ENCODE measurements at places on chromosomes 4 and X.

- no peak for DNase-seq
Observed at GRCh38 chr4:177952723-177953122, 510.5 kb upstream of the AGA start.

DNA sequence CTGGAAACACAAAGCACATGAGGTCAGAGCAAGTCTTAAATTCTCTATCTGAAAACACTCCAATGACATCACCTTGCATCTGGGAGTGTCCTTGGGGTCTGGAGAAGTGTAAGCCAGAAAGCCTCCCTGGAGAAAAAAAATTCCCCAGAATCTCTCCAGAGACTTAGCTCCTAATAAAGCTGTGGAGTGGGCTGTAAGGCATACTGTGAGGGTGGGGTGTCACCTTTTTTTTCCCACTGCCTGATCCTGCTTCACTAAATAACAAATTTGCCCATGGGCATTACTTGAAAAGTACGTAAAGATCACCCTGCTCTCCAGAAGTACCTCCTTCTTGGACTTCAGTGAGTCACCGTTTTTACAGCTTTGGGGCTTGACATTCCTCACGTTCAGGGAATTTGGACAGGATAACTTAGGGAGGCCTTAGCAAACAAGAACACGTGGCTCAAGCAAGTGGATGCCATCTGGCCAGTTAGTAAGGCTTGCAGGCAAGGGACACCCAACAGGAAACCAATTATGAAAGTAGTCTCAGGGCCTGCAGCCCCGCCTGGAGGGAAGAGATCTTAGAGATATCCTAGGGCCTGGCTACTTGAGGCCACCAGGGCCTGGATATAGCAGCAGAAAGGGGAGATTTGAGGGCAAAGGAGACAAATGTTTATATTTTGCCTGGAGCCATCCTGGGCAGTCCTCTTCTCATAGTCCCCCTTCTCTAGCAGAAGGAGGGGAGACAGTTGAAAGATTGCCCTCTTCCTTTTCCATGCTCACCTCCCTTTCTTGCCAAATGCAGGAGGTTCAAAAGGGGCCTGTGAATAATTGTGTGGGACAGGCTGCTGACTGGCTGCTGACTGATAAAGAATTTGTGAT, 60.1 kb upstream of the PLAC1 start:
- no peak for DNase-seq

DNA sequence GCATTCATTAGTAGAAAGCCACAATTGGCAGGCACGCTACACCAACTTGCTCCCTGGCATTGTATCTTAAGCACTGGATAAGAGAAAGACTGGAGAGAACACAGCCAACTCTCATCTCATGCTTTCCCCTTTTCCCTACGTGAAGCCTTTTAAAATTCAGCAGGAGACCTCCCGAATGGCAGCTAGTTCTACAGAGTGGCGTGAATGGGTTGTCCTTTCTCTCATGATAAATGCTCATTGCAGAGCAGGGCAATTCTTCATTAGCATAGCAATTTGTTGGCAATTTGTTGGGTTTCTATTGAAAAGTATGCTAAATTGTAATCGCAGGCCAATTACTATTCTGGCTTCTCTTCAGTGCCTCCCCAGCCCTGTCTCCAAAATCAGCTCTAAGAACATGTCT, 48.0 kb downstream of the SEPTIN11 start:
- no peak for DNase-seq

DNA sequence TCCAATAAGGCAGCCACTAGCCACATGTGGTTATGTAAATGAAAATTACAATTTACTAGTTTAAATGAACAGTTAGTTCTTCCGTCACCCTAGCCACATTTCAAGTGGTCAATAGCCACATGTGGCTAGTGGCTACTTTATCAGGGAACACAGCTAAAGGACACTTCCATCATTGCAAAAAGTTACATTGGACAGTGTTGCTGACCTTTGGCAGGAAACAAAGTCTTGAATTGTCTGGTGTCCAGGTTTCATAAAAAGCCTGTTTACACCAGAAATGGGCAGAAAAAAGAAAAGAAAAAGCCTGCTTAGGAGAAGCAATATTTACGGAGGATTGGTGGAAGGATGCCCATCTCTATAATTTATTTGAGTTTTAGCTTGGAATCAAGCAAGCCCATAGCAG, 38.6 kb downstream of the RWDD4 start:
- DNase-seq, result no peak

- peak; percentile 62 for DNase-seq
Observed at GRCh38 chr4:158209825-158210807, at the start of gene TMEM144. TSS of gene TMEM144 (plus strand) at chr4:158210486. CDS start at chr4:158212668, 2,182 bp downstream.

DNA sequence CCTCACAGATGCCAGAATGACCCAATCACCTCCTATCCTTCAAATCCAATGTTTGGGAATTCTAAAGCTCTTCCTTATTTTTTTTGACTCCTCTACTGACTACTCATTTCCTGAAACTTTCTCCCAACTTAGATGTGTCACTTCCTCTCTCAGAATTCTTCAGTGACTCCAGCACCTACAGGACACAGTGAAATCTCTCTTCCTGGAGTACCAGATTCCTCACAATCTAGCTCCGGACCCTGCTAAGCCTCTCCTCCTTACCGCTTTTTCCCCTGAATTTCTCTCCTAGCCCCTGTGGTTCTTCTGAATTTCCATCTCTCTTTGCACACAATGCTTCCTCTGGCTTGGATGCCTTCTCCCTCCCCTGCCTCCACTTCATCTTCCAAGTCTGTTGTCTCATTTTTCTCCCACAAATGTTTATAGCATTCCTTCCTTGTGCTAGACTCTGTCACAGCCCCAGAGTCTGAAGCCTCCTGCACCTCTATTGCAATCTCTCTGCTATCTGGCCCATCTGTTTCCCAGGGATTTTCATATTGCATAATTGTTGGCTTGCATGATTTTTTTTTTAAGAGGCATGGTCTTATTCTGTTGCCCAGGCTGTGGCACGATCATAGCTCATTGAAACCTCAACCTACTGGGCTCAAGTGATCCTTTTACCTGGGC, 80.1 kb downstream of the ANAPC4 start:
- no peak for DNase-seq

DNA sequence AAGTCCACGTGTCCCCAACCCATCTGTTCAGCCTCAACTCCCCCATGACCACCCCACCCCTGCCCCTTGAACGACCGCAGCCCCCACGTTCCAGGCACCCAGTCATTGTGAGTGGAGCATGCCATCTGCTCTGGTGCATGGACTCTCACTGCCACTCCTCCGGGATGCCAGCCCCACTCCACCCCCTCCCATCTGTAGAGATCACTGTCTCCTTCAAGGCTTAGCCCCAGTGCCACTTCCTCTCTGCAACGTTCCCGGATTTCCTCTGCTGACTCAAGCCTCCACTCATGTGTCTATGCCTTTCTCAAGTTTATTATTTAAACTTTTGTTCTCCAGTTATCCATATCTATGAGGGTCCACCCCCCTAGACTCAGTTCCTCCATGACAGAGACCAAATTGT, 54.0 kb downstream of the MAML3 start:
- DNase-seq, result no peak

Data from mesothelial cell of epicardium (in vitro differentiated cells).